ENCODE measurements at places on chromosomes 16 and 17.

GRCh38 chr16:20271893-20272292 lies 55.4 kb downstream of the GP2 start:
- no peak for DNase-seq

GRCh38 chr17:77119668-77120301 lies 21.0 kb upstream of the SEC14L1 start:
- DNase-seq: no peak

DNA sequence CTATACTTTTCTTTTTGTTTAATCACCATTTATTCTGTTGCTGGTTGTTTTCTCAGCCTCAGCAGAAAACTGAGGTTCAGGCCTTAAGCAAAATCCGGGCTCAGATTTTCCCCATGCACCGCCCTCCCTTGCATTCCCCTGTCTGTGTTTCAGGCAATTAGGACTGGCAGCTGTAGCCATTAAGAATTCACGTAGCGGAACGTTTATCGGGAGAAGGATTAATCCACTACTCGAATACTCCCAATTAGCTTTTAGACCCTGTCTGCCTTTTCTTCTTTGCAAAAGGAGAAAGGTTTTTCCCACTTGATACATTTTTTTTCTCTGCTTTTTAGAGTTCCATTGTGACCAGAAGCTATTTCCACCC lies 173.1 kb downstream of the RPTOR start:
- DNase-seq: no peak

DNA sequence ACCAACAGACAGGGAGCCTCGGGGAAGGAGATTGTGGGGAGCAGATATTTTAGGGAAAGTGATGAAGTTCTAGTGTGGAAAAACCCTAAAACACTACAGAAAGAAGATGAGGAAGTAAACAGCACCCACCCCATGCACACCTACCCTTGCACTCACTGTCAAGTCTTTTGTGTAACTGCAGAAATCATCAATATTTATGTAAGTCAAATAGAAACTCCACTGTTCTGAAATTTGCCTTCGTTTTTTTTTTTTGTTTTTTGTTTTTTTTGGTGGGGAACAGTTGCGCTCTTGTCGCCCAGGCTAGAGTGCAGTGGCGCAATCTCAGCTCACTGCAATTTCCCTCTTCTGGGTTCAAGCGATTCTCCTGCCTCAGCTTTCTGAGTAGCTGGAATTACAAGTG lies 273.4 kb downstream of the CPPED1 start:
- no peak for DNase-seq

DNA sequence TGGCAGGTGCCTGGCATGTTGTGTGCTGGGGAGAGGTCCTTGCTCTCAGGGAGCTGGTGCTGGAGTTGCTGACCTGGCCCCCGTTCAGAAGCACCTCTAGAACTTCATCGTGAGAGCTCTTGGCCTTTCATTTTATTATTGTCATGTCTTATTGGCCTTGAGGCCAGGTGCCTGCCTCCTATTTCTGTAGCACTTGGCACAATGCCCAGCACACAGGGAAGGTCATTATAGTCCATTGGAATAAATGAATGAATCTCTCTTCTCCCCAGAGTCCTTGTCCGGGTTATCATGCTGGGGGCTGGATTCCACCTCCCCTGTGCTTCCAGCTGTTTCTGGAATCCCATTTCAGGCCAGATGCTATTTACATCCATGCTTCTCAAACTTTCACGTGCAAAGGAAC lies 169.2 kb downstream of the HAPSTR1 start:
- DNase-seq: no peak

GRCh38 chr16:2499454-2499853 lies 14.3 kb upstream of the ATP6V0C start:
- no peak for DNase-seq

DNA sequence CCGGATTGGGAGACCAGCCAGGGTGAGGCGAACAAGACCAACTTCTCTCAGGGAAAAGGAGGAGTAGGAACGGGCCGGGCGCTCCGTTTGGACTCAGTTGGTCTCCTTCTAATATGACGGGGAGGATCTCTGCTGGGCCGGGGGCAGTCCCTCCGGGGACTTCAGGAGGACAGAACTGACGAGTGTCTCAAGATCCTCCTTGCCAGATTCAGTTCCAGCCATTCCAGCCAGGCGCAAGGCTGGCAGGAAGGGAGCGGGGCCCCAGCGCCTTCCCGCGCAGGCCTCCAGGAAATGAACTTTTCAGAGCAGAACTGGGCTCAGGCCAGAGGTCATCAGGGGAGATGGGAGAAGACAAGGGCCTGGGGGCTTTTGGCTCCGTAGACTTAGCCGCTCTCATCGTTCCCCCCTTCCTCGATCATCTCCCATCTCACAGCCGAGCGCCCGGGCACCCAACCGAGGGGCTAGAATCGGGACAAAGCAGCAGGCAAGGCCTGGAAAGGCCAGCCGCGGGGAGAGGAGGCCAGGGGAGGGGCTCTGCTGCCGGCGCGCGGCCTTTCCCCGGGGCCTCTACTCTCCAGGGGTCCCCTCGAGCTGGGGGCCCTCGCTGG lies 1.6 kb downstream of the ZNF423 start:
- DNase-seq: no peak

GRCh38 chr17:28405632-28406472 lies at the start of gene SLC46A1:
Gene SLC46A1 (minus strand): TSS chr17:28406212. CDS start chr17:28406114, 98 bp downstream.
- DNase-seq: no peak

DNA sequence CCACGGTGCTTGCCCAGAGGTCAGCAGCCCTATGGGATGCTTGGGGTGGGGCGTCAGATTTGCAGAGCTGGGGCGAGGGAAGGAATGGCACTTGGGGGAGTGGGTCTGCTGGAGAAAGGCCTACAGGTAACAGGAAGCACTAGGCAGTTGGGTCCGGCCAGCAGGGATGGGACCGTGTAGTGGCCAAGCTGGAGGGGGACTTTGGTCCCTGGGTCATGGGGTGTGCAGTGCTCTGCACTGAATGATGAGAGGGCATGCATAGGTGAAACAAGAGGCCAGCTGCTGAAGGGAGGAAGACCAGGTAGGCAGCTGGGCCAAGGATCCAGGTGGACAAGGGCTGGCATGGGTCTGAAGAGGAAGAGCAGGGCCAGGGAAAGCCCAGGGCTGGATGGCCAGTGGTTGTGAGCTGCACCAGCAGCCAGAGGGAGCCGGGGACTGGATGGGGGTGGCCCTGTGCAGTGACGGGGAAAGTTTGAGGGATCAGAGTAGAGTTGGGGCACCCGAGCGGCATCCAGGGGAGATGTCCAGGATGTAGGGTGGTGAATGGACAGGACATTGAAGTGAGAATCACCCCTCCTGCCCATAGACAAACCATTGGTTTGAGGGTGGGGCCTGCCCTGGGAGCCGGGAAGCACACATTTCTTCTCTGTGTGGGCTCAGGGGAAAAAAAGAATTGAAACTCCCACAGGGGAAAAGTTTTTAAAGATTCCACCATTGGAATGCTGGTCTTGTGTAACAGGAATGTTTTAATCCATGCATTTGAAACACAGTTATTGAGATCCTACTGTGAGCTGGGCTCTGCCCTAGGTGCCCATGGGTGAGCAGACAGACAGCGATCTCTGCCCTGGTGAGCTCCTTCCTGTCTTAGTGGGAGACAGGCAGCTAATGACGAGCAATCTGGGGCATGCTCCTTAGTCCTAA lies 25.1 kb downstream of the RAI1 start:
- DNase-seq: no peak

DNA sequence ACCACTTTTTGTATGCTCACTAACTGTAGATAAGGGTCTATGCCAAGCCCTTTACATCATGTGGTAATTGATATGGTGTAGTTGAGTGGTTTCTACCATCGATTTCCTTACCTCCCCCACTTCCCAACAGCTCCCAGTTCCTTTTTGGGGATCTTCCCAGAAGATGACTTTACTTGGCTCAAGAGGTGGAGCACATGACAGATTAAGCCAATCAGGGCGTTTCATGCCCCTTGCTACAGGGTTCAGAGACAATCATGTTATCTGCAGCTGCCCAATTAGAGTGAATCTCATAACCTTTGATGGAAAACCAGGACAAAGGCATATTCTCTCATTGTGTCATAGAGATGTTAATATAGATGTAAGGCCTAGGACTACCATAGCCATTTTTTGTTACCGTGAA lies 16.2 kb upstream of the BMERB1 start:
- DNase-seq: no peak

DNA sequence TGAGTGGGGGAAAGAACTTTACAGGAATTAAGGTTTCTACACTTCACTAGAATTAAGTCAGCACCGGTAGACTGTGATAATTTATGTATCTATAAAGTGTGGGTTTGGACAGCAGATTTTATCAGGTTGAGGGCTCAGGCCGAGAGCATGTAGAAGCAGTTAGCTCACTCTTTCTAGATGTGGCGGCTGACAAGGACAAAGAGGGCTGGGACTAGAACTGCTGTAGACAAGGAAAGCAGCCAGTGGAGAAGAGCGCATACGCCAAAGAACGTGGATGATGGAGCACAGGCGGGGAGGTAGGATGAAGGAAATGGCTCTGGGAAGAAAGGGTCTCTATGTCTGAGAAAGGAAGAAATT lies 504 bp upstream of the GOSR1 start:
- DNase-seq: no peak

- DNase-seq: no peak
These were observed 18.1 kb downstream of the SOST start for GRCh38 chr17:43740541-43740940.

- DNase-seq: no peak
These were observed 6.8 kb downstream of the CRISPLD2 start for GRCh38 chr16:84826558-84826941.

DNA sequence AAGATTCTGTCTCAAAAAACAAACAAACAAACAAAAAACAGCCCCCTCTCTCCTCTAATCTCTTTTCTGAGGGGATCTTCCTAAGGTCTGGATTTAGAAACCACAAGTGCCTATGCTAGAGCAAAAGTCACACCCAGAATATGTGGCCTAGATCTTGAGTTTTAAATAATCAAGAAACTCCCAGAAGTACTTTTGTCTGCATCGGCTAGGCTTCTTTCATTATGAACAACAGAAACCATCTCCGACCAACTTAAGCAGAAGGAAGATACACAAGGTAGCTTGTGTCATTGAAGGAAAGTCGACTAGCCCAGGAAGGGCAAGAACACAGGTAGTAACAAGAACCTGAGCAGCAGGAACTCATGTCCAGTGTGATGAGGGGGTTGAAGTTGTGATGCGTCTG lies 73.9 kb upstream of the KIFC3 start:
- no peak for DNase-seq

DNA sequence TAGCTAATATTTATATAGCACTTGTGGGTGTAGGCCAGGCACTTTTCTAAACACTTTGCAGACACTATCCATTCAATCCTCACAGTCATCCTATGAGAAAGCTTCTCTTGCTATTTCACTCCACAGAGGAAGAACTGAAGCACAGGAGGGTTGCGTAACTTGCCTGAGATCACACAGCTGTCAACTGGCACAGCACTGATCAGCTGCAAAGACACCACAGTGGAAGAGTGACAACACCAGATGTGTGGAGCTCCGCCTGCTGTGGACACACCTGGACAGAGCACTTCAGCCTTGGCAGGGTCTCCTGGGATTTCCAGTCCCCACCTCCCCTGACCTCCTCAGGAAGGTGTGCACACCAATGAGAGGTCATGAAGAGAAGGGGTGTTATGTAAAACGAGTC lies 13.3 kb upstream of the CNEP1R1 start:
- DNase-seq: no peak

DNA sequence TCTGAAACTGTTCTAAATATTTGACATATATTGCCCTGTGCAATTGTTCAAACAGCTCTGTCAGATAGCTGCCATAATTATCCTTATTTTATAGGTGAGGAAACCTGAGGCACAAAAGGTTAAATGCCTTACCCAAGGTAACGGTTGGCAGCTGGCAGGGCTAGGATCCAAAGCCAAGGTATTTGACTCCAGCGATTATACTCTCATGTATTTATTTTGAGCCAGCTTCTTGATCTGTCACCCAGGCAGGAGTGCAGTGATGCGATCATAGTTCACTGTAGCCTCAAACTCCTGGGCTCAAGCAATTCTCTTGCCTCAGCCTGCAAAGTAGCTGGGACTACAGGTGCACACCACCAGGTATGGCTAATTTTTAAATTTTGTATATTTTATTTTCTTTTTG lies 7.2 kb downstream of the ENO3 start:
- DNase-seq: no peak

DNA sequence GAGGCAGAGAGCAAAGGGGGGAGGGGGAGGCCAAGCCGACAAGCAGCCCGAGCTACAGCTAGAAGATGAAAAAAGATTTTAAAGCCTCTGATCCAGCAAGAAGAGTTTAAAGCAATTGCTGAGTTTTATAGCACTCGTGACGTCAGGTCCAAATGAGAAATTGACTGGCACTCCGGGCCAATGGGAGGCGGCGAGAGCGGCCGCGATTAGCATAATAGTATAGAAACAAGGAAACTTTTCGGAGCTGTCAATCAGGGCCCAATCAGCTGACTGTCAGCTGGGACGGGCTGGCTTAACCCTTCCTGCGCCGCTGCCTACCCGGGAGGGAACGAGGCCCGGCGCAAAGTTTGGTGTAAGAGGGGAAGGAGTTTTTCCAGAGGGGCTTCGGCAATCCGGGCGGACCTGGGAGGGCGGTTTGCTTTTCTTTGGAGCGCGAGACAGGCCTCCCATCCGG lies at the start of gene MAF:
TSS of gene MAF (minus strand) at position 100 of the 454 bp plus-strand sequence. CDS start 835 bp downstream, outside the sequence.
- peak; percentile 64 for DNase-seq

GRCh38 chr17:65055708-65056638 lies 567 bp downstream of the GNA13 start:
- DNase-seq: no peak

DNA sequence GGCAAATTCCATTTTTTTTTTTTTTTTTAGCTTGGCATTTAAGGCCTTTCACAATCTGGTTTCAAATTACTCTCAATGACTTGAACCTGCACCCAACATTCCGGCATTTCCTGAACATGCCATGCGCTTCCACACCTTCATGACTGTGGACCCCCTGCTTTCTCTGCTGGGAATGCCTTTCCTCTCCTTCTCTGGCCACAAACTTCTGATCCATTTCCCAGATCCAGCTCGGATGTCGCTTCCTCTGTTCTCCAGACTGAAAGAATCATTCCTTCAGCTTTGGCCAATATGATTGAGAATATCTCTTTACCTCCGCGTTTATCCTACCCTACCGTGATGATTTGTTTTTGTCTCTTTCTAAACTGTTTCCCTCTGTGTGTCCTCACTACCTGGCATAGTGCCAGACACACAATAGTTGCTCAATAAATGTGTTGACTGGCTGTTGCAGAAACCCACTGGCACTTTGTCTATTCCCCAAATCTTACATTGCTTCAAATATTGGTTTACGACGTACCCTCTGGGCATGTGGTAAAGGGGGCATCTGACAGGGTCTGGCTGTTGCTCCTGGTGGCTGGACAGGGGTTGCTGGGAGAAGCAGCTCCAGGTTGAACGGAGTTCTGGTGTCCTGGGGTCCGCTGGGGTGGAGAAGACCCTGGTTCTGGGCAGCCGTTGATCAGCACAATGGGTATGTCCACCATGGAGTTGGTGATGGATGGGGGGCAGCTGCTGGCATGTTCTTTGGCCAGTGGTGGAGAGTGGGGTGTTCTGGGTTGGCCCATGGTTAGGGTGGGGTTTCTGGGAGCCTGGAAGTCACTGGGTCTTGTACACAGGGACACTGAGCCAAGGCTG lies 14.7 kb downstream of the TNS4 start:
- no peak for DNase-seq

DNA sequence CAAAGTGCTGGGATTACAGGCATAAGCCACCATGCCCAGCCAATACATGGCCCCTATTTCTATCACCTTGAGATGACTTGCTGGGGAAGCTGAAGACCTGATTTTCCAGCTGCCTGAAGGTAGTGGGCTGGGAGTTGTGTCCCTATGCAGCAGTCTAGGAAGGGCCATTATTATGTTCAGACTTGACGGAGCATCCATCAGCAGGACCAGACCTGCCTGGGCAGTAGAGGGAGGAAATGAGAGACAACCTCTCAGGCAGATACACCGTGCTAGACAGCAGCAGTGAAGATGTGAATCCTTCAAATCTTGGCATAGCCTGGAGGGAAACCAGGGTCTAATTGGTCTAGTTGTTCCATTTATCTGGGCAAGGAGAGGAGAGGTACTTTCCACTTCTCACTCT lies 35.6 kb upstream of the PHOSPHO1 start:
- no peak for DNase-seq

All from NCI-H1436 treated with DMSO at 0.1 percent for 48 hours (cell line).